ENCODE measurements at places on chromosomes 12 and 14. TPM values are rescaled to one million over a fixed set of nuclear protein-coding genes. Genes with fewer than 3 reads are reported as not detected.

EIF2S3B gene
- total RNA-seq = 0.87 TPM

RAD52 gene
- 17.7 TPM for total RNA-seq

OR4Q2 gene
- total RNA-seq = not detected

NOXRED1 gene
- total RNA-seq = 1.0 TPM

FSCB gene
- not detected for total RNA-seq

RIMBP2 gene
- total RNA-seq = not detected

GSG1 gene
- total RNA-seq = 0.66 TPM

EPS8 gene
- 83.3 TPM for total RNA-seq

TRMT61A gene
- 15.5 TPM for total RNA-seq

LRRC10 gene
- total RNA-seq = not detected

LALBA gene
- not detected for total RNA-seq

C14orf180 gene
- total RNA-seq = not detected

CEP290 gene
- 24.9 TPM for total RNA-seq
